NCI-H2081 (cell line): ENCODE measurements at places on chromosomes 16 and 17.

DNA sequence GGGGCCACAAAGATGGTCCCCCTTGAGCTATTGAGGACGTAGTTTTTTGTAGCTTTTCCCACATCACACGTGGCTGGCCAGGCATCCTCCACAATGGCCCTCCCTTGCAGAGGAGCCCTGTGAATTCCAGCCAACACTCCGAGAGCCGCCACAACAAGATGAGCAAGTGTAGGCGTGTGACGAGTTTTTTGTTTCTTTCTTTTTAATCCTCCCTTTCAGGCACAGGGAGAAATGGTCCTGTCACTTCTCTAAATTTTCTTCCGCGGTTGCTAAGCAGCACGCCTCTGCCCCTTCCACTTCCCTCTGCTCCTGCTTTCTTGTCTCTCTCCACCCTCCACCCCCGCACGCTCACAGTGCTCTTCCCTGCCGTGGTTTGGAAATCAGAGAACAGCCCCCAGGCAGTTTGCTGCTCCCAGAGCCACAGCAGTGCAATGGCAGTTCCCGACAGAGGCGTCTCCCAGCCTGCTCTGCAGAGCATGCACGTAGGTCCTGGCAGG is 68.0 kb upstream of the MRTFB start:
- no peak for DNase-seq

DNA sequence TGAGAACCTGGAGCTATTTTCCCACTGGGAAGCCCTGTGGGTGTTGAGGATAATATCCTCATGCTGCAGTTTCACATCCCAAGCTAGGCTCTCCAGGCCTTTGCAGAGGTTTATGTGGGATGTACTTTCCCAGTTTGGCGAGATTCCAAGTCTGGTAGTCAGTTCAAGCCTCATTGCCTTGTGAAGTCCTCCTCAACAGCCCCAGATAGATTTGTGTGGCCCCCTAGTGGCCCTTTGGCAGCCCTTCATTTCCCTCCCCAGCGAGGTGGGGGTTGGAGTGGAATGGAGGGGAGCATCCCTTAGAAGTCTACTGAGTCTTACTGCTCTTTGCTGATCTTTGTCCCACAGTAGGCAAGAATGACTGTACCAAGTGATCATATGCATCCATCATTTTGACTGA is 137.9 kb downstream of the CDH11 start:
- peak; percentile 30 for DNase-seq

- no peak for DNase-seq
Measured at GRCh38 chr16:86029131-86029741, 130.3 kb downstream of the IRF8 start.

- DNase-seq = peak; percentile 29
Measured at GRCh38 chr16:31093132-31093703, 1.4 kb downstream of the VKORC1 start.

- DNase-seq = peak; percentile 43
Measured at GRCh38 chr17:35117984-35118383, 1.7 kb downstream of the RAD51D start.

GRCh38 chr17:46822388-46822921 is 4.0 kb upstream of the WNT3 start:
- no peak for DNase-seq

DNA sequence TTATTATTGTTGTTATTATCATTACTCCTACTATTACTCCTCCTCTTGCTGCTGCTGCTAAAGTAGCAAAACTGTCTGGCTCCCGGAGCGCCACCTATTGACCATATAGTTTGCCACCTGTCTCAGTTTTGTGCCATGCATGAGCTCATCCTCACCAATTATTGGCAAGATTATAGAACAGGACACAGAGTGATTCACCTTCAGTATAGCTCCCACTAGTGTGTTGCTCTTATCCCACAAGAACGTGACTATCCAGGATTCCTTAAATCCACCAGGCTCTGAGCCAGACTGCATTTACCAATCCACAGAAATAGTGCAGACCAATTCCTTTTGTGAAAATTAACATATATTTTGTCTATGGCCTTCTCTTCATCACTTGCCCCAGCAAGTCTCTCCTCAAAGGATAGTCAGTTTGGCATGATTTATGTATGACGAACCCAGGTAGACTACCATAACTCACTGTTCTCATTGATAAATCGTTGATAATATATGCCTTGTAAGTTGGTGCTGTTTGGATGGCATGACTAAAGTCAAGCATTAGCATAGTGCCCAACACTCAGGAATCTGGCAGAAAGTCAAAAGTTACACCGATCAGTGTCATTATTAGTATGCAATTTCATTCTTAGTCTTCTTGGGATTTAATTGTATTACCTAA is 405.5 kb upstream of the HSBP1 start:
- DNase-seq = no peak

- DNase-seq = no peak
Measured at GRCh38 chr16:887846-888245, 82.9 kb downstream of the LMF1 start.

DNA sequence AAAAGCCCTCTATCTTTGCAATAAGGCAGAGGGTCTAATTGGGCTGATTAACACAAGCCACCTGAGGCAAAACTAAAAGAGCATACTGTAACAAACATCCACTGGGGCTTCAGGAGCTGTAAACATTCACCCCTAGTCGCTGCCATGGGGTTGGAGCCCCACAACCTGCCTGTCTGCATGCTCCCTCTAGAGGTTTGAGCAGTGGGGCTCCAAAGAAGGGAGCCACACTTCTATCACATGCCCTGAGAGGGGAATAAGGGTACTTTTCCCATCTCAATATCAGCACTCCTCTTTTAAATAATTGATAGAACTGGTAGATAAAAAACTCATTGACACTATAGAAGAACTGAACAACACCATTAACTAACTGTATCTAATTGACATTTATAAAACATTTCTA is 130.1 kb upstream of the COX10 start:
- no peak for DNase-seq

DNA sequence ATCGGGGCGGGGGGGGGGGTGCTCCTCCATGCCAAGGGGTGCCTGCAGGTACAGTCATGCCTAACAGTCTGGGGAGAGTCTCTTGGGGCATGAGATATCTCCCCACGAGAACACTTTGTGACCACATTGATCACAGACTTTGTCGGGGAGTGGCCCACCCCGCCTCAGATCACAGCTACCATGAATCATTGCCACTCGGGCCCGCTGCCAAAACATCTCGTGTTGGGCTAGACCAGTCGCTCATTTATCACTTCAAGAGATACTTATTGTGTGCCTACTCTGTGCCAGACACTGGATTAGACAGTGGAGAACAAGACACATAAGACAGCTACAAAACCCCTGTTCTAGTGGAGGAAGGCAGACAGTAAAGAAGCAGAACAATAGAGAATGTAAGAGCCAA is 72.6 kb downstream of the CLEC16A start:
- peak; percentile 11 for DNase-seq

GRCh38 chr16:71882505-71883167 is 1.3 kb downstream of the ZNF821 start:
- peak; percentile 70 for DNase-seq

DNA sequence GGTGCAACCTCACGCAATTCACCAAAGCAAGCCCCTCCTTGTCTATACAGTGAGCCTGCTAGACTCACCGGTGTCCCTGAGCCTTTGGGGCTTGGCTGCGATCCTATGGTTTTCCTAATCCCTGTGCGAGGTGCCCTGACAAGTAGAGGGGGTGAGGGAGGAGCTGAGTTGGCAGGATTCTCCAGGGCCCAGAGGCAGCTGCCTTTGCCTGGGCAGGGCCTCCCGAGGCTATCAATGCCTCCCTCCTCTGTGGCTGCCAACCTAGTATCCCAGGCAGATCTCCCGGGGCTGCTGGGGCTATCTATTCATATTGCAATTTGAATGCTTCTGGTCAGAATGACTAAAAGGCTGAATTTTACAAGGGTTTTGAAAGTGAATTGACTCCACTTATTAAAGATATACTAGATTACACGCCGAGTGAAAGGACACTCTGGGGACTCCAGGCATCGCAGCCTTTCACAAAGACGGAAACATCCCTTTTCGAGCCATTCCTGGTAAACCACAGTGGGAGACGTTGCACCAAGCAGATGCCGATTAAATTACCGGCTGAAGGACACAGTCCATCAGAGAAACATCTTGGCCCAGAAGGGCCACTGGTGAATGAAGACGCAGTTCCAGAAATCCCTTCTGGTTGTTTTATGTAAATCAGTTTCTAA is 11.3 kb upstream of the PITPNM3 start:
- no peak for DNase-seq

DNA sequence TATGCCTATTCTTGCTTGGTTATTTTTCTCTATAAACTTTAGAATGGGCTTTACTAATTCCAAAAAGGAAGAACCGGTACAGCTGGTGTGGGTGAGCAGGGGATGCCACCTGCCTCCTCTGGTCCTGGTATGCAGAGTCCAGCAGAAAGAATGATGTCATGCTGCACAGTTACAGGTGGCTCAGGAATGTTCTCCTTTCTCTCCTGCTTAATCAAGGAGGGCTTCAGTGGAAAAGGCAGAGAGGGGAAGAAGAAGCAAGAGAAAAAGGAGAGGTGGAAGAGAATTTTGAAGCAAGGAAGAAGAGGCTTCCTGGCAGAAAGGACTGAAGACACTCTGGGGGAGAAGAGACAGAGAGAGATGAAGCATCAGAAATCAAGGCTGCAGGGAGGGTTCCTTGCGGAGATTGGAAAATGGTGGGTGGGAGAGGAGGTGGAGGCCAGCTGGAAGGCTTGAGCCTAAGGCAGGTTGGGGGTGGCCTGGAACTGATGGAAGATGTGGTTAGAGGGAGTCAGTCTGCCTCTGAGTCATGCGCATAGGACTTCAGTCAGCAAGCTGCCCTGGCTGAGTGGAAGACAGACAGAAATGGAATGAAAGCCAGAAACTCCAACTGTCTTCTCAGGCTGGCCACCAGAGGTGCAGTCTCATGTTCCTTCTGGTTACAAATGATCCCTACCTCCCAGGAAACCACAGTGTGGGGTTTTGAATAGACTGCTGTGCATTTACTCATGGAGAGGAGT is 64.6 kb upstream of the CRHR1 start:
- no peak for DNase-seq

DNA sequence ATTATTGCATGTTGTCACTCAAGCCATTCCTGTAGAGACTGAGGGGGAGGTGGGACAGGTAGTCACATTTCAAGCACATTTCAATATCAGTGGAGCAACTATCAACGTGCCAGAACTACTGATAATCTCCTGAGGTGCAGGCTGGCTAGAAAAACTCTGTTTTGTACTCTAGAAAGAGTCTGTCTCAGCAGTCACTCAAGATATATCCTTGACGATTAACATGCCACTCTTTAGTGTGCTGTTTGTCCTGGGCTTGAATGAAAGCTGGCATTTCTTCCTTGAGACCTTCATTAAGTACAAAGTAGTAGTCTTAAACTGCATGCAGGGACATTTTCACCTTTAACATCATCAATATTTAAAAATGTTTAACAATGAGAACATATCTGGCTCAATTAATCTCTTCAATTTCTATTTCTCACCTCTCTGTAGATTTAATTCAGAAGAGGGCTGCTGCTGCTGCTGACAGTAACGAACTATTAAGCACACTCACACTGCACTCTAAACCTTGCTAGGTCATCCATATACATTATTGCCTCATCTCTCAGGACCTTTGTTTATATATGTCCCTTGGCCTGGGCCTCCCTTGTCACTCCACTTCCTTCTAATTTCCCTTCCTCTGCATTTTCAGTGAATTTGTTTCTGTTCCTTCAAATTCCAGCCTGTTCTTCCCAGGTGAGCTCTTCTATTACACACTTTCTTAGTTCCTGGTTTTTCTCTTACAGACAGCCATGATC is 412.0 kb downstream of the HAPSTR1 start:
- DNase-seq = no peak

- no peak for DNase-seq
Measured at GRCh38 chr16:24430954-24431760, 108.2 kb upstream of the RBBP6 start.

- no peak for DNase-seq
Measured at GRCh38 chr17:72011561-72011960, 109.3 kb upstream of the SOX9 start.

GRCh38 chr17:5902181-5903140 is 167.7 kb upstream of the WSCD1 start:
- DNase-seq = no peak

DNA sequence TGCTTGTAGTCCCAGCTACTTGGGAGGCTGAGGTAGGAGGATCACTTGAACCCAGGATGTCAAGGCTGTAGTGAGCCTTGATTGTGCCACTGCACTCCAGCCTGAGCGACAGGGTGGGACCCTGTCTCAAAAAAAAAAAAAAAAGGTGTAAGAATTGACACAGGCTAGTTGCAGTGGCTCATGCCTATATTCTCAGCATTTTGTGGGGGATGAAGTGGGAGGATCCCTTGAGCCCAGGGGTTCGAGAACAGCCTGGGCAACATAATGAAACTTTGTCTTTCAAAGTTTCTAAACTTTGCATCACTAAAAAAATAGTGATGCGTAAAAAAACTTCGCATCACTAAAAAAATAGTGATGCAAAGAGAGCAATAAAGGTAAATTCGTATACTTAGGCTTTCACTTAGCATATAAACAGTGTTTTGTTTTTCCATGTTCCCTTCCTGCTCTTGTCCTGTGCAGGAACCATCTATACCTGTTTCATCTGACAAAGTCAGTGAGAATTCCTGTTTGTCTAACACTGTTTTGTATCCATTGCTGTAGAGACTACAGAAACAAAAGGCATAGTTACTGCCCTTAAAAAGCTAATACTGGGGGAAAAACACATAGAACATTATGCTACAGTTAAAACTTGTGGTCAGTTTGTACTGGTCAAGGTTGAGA is 32.1 kb downstream of the CTCF start:
- DNase-seq = no peak

GRCh38 chr17:59362811-59363205 is 31.4 kb downstream of the YPEL2 start:
- DNase-seq = no peak

DNA sequence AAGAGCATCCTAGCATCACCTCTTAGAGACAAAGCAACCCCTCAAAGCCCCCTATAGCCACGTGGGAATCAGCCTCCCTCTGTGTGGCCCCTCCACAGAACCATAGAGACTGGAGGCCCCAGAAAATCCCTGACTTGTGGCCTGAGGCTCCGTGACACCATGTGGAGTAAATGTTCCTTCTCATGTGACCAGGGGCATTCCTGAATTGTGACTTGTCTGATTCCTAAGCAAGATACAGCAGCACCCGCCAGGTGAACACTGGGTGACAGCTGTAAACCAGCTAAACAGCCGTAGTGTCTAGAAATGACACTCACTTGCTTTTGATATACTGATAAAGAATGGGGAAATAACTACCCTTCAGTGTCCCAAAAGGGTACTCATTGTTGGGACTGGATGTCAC is 79.0 kb downstream of the DYNLRB2 start:
- DNase-seq = no peak

- no peak for DNase-seq
Measured at GRCh38 chr16:30009085-30009862, 1.6 kb downstream of the DOC2A start.
